ENCODE measurements at places on chromosomes 7 and 10.

DNA sequence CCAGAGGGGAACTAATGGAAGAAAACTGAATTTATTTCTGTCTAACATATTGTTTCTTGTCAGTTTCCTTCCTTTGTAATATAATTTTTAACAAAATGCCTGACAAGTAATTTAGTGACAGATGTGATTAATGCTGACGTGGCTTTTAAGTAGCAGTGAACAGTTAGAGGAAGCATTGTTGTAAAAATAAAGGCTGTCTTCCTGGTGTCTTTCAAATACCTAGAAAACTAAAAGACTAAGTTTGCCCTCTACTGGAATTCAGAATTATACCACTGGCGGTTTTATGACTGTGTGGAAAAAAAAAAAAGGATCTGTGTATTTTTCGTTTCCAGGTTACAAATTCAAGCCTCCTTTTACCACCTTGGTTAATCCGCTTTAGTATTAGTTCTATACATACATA, 217.1 kb upstream of the DPP6 start:
- no peak for DNase-seq

- DNase-seq, result no peak
Measured at GRCh38 chr7:30285067-30285535, 704 bp downstream of the ZNRF2 start.

GRCh38 chr10:46224414-46224682, 62.4 kb upstream of the ANTXRL start:
- no peak for DNase-seq

DNA sequence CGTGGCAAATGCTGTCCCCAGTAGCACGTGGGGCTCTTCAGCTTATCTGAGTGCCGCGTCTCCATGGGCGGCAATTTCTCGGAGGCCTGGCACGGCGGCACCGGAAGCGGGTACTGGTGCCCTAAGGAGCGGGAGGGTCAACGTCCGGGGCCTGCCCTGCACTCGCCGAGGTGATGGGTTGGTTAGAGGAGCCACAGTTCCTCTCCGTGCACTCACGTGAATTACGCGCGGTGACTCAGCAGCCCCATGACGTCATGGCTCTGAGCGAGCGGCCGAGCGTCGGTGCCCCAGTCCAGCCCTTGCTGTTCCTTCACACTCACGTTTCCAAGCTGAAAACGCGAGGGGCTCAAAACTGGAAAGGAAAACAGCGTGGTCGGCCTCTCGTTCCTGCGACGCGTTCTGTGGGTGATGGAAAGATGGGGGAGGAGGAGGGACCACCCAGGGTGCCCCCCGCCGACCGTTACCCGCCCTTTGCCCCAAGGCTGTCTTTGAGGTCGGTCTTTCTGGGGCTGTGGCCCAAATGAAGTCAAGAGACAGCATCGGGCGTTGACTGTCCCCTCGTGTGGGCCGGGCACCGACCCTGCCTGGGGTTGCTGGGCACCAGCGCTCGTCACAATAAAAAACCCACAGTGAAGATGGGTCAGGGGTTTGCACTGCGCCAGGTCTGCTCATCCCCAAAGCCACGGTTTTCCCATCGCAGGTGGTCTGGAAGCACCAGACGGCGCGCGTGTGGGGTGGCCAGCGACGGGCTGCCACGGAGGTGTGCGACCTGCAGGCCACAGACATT, 70.4 kb upstream of the CFAP46 start:
- no peak for DNase-seq

Data from stimulated activated CD8-positive, alpha-beta memory T cell treated with anti-CD3 and anti-CD28 coated beads, Interleukin-2, amount 100 ng/mL, for 1 hour (primary cell).